ENCODE measurements at places on chromosomes 6 and 20.

DNA sequence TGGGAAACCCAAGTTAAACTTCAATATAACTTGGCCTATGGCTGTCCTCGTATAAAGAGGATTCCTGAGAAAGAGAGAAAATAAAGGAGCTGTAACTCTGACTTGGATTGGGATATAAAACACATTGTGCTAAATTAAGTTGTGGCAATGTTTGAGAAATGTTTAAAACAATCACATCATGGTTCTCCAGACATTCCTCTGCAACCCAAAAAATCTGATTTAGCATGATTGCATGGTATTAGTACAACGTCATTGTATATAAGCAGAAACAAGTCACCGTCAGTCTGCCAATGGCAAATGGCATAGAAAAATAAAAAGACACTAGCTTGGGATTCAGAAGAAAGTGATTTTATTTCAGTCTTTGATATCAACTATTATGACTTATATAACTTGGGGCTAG, 140.2 kb upstream of the FAM83B start:
- DNase-seq, result no peak

DNA sequence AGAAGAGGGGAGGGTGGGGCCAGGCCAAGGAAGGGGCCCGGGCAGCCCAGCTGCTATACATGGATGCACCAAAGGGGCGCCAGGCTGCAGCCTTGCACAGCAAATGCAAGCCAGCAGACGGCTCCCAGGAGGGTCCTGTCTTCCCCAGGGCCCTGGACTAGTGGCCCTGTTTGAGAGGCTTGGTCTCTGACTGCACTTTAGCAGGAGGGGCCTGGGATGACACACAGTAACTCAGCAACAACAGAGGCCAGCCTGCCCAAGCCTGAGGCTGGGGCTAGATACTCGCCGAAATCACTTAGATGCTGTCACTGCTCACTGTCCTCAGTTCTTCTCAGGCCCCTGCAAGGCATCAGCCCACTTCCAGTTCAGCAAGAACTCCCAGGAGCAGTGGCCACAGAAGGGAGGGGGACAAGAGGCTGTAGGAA, 73.5 kb downstream of the TRAM2 start:
- no peak for DNase-seq

DNA sequence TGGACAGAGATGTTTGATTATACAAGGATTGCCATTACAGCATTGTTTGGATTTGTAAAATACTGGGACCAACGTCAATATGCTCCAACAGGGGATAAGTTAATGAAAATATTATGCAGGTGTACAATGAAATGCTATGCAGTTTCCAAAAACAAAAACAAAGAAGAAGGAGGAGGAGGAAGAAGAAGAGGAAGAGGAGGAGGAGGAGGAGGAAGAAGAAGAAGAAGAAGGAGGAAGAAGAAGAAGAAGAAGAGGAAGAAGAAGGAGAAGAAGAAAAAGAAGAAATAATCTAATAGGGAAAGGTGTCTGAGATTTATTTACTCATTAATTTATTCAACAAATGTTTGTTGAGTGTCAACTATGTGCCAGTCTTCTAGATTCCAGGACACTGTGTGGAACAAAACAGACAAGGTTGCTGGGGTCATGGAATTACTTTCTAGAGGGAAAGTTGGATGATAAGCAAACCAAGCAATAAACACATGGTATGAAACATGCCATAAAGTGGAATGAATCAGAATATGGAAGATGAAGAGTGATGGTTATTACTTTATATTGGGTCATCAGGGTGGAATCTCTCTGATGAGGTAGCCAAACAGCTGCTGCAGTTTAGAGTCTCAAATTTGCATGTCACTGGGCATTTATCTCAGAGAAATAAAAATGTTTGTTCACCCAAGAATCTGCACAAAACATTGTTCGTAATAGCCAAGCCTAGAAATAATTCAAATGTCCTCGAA, 6.3 kb upstream of the TRIM27 start:
- no peak for DNase-seq

DNA sequence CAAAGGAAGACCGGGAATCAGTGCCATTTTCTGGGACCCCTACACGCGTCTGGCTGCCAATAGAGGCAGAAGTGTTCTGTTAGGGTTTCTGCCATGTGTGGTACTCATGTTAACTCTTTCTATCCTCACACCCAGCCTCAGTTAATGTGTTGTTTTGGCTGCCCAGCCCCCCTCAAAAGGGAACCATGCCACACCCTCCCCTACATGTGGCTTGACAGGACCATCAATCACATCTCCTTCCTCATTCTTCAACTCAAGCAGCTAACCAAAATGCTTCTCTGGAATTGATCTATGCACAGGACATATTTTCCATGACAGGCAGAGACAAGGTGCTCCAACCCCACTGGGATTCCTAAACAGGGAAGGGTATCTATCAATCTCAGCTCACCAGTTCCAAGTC, 22.0 kb downstream of the AHCY start:
- no peak for DNase-seq

- no peak for DNase-seq
Measured at GRCh38 chr6:34067814-34068213, 78.1 kb downstream of the GRM4 start.

GRCh38 chr20:6122111-6122872, 538 bp downstream of the FERMT1 start:
- DNase-seq, result peak; percentile 3

DNA sequence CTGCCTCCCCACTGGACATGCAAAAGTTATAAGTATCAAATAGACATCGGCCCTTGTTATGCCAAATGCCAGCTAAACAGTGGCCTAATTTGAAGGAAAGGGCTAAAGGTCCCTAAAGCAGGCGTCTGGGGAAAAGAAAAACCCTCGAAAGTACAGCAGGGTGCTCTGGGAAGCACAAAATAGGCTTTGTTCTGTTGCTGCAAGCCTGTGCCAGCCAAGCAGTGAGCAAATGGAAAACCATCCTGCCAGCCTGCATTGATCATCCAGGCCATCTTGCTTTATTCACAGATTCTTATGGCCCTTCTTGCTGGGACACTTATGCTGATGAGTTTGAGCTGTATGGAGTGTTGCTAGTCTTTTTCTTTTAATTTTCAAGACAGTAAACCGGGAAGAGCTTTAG, 62.2 kb upstream of the PLEKHG1 start:
- DNase-seq, result no peak

DNA sequence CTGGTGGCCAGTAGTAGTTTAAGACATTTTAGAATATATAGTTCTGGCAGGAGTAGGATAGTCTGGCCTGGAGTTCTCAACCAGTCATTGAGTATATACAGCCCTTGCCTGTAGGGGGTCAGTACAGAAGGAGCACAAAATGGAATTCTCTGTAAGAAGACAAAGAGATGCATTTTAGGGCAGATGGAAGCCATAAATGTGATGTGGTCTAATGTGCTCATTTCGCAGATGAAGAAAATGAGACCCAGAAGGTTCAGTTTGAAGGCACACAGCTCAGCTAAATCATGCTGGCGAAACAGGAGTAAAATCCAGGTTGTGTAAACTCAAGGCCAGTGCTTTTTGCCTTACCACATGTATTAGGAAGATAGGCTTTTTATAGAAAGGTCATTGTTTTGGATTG, 29.6 kb downstream of the QKI start:
- no peak for DNase-seq

DNA sequence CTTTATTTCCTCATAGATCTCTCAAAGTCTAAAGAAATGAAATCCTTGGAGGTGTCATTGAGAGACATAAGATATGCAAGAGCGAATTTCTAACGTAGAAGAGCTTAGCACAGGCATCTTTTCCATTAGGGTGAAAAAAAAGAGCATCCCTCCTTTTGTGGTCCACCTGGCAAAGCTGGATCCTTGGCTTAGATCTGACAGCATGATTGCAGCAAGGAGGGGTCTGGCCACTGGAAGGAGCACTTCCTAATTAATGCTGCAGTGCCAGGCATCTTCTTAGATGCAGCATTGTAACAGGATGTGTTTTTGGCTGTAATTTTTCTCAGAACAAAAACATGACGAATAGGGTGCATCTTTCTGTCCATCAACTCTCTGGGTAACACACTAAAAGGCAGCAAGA, 60.1 kb upstream of the TFAP2D start:
- DNase-seq, result no peak

- DNase-seq, result peak; percentile 72
Measured at GRCh38 chr6:123829302-123829953, 25.8 kb downstream of the NKAIN2 start.

DNA sequence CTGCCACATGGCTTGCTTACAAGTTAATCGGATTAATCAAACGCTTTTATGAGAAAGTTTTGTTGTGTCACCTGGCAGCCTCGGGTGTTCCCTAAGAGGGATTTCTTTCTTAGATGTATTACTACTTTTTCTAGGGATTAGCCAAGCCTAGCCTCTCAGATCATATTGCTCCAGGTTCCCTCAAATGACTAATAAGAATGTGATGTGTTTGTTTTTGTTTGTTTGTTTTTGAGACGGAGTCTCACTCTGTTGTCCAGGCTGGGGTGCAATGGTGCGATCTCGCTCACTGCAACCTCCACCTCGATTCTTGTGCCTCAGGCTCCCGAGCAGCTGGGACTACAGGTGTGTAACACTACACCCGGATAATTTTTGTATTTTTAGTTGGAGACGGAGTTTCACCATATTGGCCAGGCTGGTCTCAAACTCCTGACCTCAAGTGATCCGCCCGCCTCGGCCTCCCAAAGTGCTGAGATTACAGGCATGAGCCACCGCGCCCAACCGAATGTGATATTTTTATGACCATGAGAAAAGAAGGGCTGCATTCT, 977 bp downstream of the HMGN4 start:
- no peak for DNase-seq

GRCh38 chr6:156658966-156659821, 118.0 kb upstream of the ARID1B start:
- no peak for DNase-seq

GRCh38 chr6:20680697-20681165, 146.5 kb downstream of the CDKAL1 start:
- no peak for DNase-seq

DNA sequence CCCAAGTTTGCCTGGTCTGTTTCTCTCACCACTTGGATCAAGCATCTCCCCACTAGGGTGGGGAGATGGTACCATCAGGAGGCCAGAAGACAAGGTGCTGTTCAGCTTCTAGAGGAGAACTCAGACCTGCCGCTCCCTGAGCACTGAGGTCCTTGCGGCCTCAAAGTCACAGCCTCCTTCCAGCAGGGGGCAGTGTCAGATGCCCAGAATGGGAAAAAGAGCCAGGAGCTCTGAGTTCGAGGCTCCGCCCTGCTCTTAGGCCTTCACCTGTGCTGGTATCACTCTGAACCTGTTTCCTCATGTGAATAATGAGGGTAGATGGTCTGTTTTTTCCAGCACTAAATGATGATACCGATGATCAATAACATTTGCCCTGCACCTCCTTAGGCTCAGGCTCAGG, 68.7 kb downstream of the TOX2 start:
- DNase-seq, result no peak

DNA sequence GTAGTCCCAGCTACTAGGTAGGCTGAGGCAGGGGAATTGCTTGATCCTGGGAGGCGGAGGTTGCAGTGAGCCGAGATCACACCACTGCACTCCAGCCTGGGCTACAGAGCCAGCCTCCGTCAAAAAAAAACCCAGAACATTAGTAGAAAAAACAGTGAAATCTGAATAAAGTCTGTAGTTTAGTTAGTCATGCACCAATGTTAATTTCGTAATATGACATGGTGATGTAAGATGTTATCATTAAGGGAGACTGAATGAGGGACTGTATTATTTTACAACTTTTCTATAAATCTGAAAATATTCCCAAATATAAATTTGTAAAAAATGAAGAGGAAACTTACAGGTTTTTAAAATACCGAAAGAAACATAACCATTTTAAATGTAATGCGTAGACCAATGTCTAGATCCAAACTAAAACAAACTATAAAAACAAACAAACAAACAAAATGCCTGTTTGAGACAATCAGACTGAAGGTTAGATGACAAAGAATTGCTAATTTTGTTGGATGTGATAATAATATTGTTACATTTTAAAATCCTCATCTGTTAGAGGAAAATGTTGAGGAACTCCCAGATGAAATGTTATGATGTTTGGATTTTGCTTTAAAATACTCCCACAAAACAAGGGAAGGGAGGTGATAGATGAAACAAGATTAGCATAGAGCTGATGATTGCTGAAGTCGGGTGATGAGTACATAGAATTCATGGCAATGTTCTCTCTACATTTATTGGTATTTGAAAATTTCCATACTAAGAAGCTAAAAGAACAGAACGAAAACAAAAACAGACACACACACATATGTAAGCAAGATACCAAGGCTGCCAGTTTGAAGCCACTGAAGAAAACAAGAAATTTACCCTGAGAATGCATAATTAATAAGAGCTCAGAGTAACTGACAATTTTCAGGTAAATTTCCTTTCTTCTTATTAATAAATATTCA, 1.8 kb downstream of the GSTA4 start:
- no peak for DNase-seq

GRCh38 chr6:84749181-84749580, 15.2 kb downstream of the TBX18 start:
- no peak for DNase-seq

DNA sequence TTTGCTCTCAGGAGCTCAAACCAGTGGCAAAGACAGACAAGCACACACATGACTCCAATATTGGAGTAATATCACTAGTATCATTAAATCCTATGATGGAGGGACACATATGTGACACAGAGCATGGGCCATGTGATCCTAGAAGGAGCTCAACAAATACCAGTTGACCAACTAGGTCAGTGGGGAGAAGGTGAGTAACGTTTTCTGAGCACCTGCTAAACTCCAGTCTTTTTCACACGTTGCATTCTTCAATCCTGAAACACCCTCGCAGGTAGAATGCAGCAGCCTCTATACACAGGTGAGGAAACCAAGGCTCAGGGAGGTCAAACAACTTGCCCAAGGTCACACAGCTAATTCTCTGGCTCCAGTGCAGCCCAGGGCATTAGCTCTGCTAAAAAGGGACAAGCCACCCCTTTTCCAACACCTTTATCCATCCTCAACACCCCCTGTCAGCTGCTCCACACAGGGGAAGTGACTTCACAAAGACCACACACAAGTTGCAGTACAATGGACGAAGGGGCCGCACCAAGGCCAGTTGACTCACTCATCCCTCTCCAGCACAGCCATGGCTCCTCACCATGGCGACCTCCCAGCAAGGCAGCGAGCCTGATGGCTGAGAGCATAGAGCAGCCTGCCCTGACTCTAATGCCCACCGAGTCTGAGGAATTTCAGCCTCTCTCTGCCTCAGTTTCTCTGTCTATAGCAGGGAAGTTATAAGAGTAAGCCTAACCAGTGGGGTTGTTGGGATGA, 4.4 kb downstream of the CAPN11 start:
- DNase-seq, result no peak

- DNase-seq, result no peak
Measured at GRCh38 chr6:48490658-48491057, 379.7 kb upstream of the PTCHD4 start.

- DNase-seq, result no peak
Measured at GRCh38 chr6:84095156-84095555, 61.6 kb downstream of the MRAP2 start.

DNA sequence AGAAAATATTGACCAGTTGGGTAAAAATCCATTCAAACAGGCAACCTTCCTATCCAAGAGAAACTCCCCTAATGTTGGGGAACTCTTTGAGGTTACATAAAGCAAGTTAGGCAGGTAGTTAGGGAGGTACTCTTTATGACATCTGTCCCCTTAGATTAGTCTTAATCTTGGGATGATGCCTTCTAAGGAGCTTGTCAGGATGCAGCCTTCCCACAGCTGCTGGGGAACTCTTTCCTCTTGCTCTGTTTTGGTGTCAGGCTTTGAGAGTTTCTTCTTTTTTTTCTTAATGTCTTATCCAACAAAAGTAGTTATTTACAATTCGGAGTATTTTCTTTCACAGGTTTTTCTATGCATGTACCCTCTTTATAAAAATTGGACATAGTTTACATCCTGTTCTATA, 194.8 kb downstream of the CDKAL1 start:
- no peak for DNase-seq

- DNase-seq, result no peak
Measured at GRCh38 chr6:24881376-24881775, 54.4 kb downstream of the RIPOR2 start.
